ENCODE measurements at places on chromosomes 7 and 10.

GRCh38 chr10:70899096-70899495, 10.7 kb upstream of the PCBD1 start:
- no peak for DNase-seq

GRCh38 chr7:143385891-143386781, 5.0 kb downstream of the ZYX start:
- peak; percentile 28 for DNase-seq

DNA sequence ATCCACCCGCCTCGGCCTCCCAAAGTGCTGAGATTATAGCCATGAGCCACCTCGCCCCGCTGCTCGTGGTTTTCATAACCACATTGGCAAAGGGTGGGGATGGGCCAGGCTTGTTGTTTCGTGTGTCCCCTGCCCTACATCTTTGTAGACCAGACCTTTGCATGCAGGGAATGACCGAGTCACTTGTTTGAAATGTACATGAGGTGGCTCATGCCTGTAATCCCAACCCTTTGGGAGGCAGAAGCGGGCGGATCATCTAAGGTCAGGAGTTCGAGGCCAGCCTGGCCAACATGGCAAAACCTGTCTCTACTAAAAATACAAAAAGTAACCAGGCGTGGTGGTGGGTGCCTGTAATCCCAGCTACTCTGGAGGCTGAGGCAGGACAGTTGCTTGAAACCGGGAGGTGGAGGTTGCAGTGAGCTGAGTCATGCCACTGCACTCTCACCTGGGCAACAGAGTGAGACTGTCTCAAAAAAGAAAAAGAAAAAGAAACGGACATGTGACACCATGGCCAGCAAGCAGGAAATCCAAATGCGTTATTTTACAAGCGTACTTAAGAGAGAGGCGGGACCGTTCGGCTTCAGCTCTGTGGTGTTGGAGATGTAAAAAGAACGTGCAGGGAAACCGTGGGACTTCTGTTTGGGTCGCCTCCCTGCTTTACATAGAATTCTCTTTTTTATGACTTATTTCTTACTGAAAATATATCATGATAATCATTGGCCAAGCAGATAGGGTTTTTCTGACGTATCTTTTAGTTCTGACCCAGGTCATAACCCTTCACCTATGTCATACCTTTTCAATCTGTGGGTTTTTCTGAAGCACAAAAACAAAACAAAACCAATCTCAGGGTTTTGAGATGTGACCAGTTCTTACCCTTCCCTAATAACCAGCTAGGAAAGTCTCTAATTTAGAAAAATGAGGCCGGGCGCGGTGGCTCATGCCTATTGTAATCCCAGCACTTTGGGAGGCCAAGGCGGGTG, 45.1 kb downstream of the WIPI2 start:
- DNase-seq: no peak

- DNase-seq: no peak
Measured at GRCh38 chr7:5237286-5237685, 45.5 kb upstream of the SLC29A4 start.

DNA sequence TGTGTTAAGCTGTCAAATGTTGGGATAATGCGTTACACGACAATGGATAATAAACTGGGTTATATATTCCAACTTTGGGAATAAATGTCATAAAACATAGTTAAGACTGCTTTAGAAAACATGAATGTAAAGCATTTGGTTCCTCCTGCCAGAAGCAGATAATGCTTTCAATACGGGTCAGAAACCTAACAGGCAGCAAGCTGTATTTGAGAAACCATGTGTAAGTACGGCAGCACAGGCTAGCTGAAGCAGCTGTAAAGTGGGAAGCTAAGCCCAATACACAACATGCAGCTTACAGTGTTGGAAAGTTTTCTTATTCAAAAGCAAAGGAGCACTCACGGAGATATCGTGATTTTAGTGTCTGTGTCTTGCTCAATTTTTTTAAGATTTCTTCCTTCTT, 46.5 kb downstream of the MALSU1 start:
- no peak for DNase-seq

DNA sequence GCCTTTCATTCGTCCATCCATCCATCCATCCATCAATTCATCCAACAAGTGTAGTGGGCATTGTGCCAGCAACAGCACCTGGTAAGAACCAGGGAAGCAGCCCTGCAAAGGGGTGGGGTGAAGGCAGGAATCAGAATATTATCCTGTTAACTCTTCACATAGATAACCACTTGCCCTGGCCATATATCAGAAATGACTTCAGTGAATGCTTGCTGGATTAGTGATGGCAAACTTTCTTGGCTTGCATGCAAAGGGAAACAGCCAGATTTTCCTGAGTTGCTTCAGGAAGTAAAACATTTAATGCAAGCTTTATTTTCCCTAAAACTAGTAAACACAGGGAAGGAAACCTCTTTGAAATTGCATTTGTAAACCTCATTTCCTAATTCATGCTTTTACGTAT, 743 bp downstream of the OR2A5 start:
- no peak for DNase-seq

DNA sequence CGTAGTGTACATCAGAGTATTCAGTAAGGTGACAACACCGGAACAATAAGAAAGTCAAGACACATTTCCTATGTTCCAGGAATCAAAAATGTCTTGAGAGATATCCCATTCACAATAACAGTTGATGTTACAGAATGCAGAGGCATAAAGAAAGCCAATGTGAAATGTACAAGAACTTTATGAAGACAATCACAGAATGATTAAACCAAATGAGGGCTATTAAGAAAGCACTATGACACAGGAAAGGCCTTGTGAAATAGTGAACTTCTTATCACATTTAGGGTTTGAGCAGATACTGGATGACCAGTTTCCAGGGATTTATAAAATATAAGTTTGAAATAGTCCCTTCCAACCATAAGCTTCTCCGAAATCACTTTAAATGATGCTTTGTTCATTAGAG, 52.7 kb downstream of the VWDE start:
- DNase-seq: no peak

- no peak for DNase-seq
Measured at GRCh38 chr7:66948480-66949109, 27.6 kb downstream of the TMEM248 start.

- DNase-seq: no peak
Measured at GRCh38 chr7:146117576-146117975, 975 bp downstream of the CNTNAP2 start.

GRCh38 chr7:121800916-121801675, 71.9 kb upstream of the PTPRZ1 start:
- DNase-seq: no peak

GRCh38 chr7:28992798-28993197, 34.7 kb upstream of the TRIL start:
- DNase-seq: no peak

DNA sequence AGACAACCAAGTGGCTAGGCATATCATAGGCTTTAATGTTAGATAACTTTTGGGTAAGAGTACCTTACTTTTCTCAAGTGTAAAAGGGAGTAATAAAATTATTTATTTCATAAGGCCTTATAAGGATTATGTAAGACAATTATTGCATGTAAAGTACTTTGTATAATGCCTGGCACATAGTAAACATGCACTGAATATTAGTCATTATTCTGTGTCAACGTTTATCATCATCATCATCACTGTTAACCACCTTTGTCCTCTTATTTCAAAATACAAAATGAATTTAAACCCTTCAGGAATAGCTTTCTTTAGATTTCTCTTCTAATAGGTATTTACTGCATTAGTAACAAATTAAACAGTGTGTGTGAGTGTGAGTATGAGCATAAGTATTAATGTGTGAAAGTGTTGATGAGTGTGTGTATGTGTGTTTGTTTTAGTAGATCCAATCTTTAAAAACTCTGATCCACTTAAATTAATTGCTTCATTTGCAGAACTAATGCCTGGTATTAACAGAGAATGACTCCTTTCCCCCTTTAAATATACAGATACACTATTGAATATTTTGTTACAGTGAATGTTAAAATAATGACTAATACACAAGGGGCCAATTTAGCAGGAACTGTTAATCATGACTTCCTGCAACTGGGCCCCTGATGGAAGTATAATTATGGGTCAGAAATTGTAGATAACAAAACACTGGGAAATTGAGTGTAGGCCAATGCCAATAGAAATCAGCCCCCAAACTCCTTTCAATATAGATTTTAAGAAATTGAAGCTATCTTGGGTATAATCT, 213.3 kb upstream of the FZD8 start:
- DNase-seq: no peak

- peak; percentile 76 for DNase-seq
Measured at GRCh38 chr7:131007439-131008330, 273.7 kb upstream of the KLF14 start.

- no peak for DNase-seq
Measured at GRCh38 chr10:62540389-62540788, 166.2 kb downstream of the ZNF365 start.

- no peak for DNase-seq
Measured at GRCh38 chr10:87761153-87761552, 56.9 kb downstream of the ATAD1 start.

DNA sequence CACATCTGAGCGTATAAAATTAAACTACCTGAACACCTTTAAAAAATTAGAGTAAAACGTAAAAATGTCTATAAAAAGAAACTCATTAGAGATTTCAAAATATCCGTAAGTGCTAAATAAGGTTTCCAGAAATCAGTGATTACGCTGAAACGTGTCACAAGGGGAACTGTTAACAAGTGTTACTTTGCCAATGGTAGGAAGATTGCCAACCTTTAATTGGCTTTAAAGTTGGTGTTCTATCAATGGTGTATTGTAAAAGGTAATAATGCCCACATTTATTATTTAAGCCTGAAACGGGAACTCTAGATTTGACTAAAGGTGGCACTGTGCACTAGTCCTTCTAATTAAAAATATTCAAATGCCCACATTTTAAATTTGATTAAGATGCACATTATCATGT, 37.8 kb upstream of the HIBADH start:
- DNase-seq: no peak

- no peak for DNase-seq
Measured at GRCh38 chr7:33262476-33262875, 133.1 kb downstream of the BBS9 start.

- DNase-seq: no peak
Measured at GRCh38 chr7:22121702-22122474, 176.2 kb upstream of the CDCA7L start.

DNA sequence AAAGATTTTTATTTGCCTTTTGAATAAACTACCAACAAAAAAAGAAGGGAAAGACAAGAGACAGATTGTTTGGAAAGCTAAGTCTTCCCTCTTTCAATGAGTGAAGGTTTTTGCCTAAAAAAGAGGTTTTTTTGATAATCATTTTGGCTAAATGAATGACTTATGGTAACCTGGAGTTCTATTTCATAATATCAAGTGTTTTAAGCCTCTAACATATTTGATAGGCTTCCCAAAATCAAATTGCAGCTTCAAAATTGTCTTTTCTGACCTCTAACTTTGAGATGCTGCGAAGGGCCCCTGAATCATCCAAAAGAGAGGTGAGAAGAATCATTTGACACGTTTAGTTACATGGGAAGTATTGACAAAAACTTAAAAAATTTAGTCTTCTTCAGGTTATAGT, 53.0 kb upstream of the NAMPT start:
- DNase-seq: no peak

GRCh38 chr10:110421512-110422138, 76.1 kb upstream of the DUSP5 start:
- DNase-seq: no peak

GRCh38 chr10:109207361-109207760, 716.0 kb downstream of the XPNPEP1 start:
- no peak for DNase-seq

DNA sequence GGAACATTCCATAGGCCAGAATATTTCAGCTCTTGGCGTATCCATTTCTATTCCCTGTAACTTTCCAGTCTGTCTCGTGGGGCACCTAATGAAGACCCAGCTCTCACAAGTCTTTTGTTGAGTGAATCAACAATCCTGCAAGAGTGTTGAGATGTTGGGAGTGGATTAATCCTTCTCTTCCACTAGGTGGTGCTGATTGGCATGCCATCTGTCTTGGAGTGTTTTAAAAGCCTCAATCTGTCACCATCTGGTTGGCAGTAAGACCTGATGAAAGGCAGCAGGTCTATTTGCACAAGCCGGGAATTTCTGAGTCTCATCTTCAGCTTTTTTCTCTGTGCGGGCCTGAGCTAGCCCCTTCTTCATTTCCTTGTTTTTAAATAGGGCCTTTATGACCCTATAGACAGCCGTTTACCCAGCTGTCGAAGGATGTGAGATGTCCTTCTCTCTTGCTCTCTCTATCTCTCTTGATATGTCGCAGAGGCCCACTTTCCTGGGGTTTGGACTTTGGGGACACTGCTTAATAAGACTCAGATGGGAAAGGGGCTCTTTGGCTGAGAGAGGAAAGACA, 180.5 kb downstream of the ZNF365 start:
- peak; percentile 10 for DNase-seq

DNA sequence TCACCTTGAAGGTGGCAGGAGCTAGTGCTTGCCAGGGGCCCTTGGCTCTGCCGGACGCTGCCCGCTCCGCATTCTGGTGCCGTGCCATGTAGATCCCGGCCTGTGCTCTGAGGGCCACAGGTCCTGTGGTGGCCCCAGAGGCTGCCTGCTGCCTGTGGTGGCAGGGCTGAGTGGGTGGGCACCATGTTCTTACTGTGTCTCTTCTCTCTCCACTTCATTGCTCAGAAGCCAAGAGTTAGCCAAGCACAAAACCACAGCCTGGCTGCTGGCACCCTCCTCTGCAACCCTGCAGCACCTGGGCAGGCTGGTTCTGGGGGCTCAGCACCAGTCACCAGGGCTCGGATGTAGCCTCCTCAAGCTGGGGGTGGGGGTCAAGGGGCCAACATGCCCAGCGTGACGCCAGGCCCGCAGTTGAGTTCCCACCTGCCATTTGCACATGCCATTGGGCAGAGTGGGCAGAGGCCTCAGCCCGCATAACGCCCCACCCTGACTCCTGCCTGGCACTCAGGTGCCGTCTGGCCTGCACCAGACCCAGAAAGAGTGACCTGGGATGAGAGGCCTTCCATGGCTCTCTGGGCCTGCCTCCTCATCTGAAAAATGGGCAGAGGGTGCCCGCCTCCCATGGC, 16.3 kb downstream of the ZMIZ1 start:
- no peak for DNase-seq

GRCh38 chr7:25964483-25964991, 187.5 kb upstream of the NFE2L3 start:
- DNase-seq: no peak
